Activated T-cell treated with anti-CD3 and anti-CD28 coated beads for 24 hours (primary cell): ENCODE measurements at places on chromosomes 5 and 9.

- DNase-seq: no peak
Measured at GRCh38 chr5:132455614-132456115, 34.9 kb downstream of the IRF1 start.

DNA sequence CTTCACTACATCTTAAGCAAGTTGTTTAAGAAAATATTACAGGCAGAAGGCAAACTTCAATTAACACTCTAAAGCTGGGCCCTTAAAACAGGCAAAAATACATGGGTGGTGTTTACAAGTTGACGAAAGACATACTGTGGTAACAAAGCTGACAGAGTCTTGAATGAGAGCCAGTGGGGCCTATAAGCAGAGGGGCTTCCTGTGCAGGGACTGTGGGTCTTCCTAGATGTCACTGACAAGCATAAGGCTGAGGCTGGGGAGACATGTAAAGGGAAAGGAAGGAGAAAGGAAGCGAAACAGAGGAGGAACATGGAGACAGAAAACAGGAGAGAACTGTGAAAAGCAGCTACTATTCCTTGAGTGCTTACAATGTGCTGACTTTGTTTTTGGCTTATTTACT, 308.0 kb upstream of the RPS23 start:
- DNase-seq: no peak

- no peak for DNase-seq
Measured at GRCh38 chr5:98709681-98710080, 63.8 kb upstream of the RGMB start.

DNA sequence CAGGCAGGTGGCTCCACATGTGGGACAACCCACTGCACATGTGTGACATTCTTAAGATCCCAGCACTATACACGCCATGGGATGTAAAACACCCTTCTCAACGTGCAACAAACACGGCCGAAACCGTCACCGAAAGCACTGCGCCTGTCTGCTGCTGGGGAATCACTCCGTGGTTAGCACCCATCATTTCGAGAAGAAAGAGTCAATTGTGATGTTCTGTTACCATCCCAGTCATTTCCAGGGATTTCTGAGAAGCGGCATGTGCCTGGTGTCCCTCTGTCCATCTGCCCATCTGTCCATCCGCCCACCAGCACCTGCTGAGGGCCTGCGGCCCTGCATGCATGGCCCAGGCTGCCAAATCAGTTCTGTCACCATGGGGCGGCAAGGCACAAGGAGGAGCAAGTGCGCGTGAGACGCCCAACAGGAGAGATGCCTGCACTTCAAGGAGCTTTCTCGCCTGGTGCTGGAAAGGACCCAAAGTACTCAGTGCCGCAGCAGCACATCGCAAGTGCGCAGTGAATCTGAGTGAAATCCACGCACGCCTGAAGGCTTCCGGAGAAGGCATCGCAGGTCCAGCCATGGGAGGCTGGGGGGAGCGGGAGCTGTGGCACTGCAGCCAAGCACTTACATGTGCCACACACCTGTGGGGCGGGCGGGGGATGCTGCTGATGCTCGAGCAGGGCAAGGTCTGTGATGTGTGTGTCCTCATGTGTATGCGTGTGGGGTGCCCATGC, 38.0 kb downstream of the VAV2 start:
- no peak for DNase-seq

- DNase-seq: no peak
Measured at GRCh38 chr5:62168506-62169281, 137.3 kb upstream of the KIF2A start.

DNA sequence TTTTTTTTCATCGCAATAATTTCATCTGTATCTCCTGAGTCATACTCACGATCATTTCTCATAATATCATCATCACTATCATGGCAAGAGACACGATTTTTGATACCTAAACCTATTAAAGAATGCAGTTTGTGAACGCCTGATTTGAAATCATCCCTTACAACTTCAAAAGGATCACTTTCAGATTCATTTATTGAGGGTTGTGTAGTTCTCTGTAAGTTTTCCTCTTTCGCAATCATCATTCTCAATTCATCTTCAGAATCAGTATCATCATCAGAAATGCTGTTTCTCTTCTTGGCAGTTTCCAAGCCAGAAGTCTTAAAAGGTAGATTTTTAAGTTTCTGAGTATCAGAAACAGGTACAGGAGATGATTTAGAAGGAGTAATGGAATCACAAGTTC, 9.7 kb downstream of the NOL8 start:
- DNase-seq: no peak

GRCh38 chr9:87512311-87512710, 14.6 kb downstream of the DAPK1 start:
- DNase-seq: no peak

GRCh38 chr5:92544596-92544995, 1036.4 kb downstream of the NR2F1-AS1 start:
- no peak for DNase-seq

- no peak for DNase-seq
Measured at GRCh38 chr9:90058182-90058763, 453.5 kb downstream of the GADD45G start.

DNA sequence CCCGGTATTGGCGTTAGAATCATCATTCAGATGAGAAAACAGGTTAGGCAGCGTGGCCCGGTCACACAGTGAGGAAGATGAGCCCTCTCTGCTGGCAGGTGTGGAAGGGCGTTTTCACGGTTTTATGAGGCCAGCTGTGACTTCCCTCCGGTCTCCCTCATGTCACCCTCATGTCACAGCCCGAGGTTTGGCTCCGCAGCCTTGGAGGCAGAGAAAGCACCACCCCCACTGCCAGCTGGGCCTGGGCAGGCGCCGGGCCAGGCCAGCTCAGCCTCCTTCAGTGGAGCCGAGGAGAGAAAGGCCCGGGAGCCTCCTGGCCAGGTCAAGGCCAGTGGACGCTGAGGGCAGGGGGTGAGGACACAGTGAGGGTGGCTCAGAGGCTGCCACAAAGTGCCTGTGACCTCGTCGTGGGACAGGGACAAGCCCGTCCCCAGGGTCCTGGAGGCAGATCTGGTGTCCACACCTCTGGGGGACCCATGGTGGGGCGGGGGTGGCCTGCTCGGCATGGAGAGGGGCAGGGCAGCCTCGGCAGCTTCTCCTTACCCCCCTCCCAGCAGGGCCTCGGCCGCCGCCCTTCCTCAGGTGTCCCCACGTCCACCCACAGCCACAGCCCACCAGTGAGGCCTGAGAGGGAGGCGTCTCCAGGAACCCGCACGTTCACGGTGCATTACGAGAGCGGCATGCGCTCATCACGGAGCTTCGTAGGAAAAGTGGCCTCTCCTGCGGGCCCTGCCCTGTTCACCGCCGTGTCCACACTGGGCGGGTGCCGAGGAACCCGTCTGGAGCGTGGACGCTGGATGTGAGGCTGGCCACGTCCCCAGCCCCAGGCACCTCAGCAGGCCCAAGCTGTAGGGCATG, 32.2 kb downstream of the EXD3 start:
- DNase-seq: no peak

DNA sequence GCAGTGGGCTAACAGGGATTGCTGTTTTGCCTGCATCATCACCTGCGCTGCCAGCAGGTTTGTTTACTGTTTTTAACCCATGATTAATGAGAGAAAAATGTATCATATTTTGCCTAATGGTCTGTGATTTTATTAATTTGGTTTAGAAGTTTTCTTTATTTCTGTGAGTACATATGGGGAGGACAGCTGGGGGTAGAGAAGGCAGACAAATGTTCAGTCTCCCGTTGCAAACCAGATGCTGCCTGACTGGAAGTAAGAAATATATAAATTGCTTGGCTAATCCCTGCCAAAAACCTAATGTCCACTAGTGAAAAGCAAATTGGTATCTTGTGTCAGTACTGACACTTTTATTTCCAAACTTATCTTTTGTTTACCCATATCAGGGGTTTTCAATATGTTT, 1766.1 kb upstream of the C9orf72 start:
- no peak for DNase-seq
